ENCODE measurements at places on chromosomes 6 and 20.

DNA sequence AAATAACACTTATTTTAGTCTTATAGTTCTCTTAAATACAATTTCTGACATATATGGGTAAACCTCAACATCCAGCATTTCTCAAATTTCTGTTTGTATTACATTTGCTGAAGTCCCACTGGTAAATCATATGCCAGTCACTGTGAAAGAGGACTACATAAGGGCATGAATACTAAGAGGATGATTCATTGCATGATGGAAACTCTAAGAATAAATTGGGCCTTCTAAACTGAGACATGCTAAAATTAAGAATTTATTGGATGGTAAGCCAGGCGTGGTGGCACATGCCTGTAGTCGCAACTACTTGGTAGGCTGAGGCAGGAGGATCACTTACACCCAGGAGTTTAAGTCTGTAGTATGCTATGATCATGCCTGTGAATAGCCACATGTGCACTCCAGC lies 12.1 kb downstream of the DEFB123 start:
- DNase-seq = no peak

GRCh38 chr20:54657268-54657826 lies 182.0 kb downstream of the DOK5 start:
- DNase-seq = no peak

DNA sequence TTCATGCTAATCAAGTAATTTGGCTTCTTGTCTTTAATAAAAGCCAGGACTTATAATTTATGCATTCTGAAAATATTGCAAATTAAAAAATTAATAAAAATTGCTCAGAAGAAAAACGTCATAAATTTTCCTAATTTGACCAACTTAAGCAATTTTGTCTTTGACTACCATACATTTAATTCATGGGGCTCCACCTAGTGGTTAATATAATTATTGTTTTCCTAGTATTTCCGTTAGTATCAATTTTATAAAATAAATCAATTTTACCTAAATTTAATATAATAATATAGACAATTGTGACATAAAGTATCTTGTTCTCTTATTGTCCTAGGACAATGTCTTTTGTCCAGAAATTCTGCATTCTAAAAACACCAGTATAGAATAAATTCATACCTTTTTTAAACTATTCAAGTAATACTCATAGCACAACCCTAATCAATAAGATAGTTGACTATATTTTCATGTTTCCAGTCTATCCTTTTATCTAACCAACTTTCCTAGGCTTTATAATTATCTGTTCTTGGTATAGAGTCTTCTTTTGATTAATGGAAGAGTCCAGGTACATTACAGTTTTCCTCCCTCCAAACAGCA lies 319.9 kb downstream of the TRDN start:
- no peak for DNase-seq

- DNase-seq = no peak
Observed at GRCh38 chr20:62762376-62762775, 33.9 kb upstream of the MRGBP start.

GRCh38 chr6:53263917-53264316 lies 84.8 kb downstream of the ELOVL5 start:
- DNase-seq = no peak

DNA sequence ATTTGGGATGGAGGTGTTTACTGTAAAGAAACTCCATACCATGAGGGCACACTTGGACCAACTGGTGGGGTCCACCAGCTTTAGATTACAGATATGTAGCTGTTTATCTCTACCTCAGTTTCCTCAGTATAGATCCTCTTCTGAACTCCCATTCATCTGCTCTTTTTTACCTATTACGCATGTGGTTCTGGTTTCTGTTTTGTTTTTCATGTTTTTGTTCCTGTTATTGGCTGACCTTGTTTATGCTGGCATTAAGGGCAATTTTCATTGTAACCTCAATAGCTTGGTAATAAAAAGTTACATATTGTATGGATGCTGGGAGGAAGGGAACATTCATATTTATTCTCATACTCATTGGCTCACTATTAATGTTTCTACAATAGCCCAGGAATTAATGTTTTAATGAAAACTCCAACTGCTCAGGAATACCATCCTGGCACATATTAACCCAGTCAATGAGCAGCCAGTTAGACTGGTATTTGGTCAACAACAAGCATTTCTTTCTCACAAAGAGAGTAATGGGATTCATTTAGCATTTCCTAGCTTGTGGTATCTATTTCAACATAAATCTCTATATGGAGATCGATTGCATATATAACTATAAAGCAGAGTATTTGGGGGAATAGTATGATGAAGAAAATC lies 83.8 kb upstream of the FAM184A start:
- DNase-seq = no peak

- DNase-seq = no peak
Observed at GRCh38 chr6:160975162-160975561, 16.4 kb upstream of the MAP3K4 start.
